Naive thymus-derived CD8-positive, alpha-beta T cell (primary cell): ENCODE measurements at places on chromosomes 4 and X. TPM values are rescaled to one million over a fixed set of nuclear protein-coding genes. Genes with fewer than 3 reads are reported as not detected.
A peak's percentile ranks its signal among the peaks of the same experiment; 100 is the strongest.

HTR2C gene
- polyA plus RNA-seq: not detected

BEX2 gene
- polyA plus RNA-seq: 92.1 TPM

PDCL2 gene
- not detected for polyA plus RNA-seq

SLC7A11 gene
- not detected for polyA plus RNA-seq

GAGE12J gene
- not detected for polyA plus RNA-seq

DNA sequence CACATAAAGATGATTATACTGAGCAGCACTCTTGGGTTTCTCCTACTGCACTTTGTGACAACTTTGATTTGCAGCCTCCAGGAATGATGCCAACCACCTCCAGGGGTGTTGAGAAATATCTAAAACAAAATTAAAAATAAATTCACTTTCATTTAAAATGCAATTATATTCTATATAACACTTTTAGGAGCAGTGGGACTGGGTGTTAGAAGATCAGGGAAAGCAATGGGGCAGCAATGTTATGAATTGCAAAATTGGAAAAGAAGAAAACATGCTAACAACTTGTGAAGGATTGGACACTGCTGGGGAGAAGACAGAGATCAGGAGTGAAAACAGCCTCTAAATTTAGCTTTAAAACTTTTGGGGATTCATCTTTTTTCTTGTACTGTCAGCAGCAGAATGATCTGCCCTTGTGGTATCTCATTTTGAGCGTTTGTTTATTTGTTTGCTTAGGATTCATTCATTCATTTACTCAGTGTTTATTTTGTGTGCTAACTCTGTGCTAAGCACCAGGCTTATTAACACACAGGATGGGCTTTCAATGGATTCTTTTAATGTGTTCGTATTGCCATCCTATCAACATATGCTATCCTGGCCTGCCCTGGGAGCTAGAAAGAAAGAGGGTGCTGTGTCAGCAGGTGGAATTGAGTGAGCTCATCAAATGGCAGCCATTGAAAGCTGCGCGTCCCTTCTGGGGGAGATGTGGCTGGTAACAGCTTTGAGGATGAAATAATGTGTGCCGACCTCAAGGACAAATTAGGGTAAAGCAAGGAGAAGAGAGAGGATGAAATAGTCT, 96.5 kb downstream of the FRMPD4 start:
- DNase-seq: no peak

GRCh38 chr4:48175328-48175727, 41.3 kb upstream of the TXK start:
- DNase-seq: no peak

- DNase-seq: no peak
These were observed 14.7 kb downstream of the GRPR start for GRCh38 chrX:16138108-16138427.

DNA sequence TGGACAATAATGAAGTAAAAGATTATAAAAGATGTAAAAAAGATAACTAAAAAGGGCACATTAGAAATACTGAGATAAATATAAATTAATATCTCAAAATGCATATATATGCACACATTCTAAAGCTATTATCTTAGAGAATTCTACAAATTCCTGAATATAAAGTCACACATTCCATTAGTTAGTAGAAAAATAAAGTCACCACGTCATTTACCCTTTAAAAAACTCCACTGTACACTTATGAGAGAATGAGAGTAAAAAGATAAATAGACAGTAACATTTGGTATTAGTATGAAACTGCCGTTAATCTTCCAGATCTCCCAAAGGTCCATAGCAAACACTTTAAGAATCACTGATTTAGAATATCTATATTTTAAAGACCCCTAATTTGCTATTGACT, 67.2 kb upstream of the IL15 start:
- DNase-seq: no peak

DNA sequence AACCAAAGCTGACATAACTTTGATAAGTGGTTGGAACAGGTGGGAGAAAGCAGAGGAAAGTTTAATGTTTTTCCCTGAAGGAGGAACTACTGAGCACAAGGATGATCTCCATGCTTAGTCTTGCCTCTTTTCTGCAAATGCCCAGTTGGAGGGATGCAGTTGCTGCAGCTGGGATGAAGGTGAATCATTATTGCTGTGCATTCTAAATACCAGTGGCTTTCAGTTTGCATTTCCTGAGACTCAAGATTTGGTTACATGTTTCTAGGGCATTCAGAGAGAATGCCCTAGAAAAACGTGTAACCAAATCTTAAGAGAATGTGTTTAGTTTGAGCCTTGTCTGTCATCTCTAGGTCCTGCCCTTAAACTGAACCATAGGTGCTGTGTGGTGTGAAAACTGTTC, 42.2 kb downstream of the METTL14 start:
- no peak for DNase-seq

- no peak for DNase-seq
These were observed 144.2 kb downstream of the RELL1 start for GRCh38 chr4:37541956-37542355.

- DNase-seq: no peak
These were observed 84.0 kb downstream of the PHKA2 start for GRCh38 chrX:18899796-18900380.

GRCh38 chr4:163755013-163755412, 260.5 kb downstream of the TMA16 start:
- DNase-seq: no peak

- no peak for DNase-seq
These were observed 139.7 kb downstream of the MAML3 start for GRCh38 chr4:140014284-140014683.

- DNase-seq: no peak
These were observed 1440.9 kb upstream of the ADGRL3 start for GRCh38 chr4:59759082-59759825.

- DNase-seq: peak; percentile 45
These were observed 32.0 kb downstream of the CTBP1 start for GRCh38 chr4:1216869-1217294.
